ENCODE measurements at places on chromosomes 5 and 9.

DNA sequence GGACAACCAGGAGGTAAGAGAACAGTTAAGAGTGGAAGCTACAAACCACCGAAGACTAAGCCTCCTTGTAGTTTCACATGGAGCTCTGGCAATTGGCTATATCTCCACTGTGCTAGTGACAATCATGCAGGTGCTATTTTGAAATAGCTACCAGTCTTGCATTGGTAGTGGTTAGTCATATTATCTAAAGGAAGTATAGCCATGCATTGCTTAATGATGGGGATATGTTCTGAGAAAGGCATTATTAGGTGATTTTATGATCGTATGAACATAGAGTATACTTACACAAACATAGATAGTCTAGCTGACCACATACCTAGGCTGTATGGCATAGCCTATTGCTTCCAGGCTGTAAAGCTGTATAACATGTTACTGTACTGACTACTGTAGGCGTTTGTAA, 28.4 kb downstream of the HSDL2 start:
- no peak for DNase-seq

DNA sequence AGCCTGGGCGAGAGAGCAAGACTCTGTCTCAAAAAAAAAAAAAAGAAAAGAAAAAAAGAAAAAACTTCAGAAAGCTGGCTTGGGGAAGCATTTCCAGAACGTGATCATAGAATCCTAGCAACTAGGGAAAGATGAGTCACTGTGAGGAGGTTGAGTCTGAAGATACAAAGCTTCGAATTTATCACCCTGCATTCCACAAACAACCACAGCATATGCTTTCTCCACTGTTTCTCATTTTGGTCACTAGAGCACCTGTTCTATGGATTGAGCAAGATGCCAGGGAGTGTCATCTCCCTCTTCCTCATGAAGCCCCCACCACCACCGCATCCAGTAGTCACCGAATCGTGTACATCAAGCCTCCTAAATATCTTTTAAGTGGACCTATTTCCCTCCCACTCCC, 37.9 kb downstream of the SEMA5A start:
- no peak for DNase-seq

DNA sequence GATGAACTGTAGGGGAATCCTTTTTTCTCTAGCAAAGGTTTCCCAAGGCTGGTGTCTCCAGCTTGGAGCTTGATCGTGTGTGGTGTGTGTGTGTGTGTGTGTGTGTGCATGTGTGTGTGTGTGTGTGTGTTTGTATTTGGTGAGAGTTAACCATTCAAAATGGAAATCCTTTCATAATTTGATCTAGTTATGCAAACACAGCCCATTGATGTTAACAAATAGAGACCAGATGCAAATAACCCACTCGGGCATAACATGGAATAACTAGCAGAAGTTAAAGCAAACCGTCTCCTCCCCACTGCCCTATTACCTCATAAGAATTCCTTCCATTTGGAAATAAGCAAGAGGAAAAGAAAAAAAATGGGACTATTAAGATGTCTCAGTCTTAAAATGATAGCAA, 24.9 kb upstream of the ZSWIM6 start:
- no peak for DNase-seq

- DNase-seq = no peak
Measured at GRCh38 chr5:110594866-110595265, 131.6 kb downstream of the TMEM232 start.

GRCh38 chr5:178434016-178434761, 156.0 kb downstream of the COL23A1 start:
- DNase-seq = no peak

DNA sequence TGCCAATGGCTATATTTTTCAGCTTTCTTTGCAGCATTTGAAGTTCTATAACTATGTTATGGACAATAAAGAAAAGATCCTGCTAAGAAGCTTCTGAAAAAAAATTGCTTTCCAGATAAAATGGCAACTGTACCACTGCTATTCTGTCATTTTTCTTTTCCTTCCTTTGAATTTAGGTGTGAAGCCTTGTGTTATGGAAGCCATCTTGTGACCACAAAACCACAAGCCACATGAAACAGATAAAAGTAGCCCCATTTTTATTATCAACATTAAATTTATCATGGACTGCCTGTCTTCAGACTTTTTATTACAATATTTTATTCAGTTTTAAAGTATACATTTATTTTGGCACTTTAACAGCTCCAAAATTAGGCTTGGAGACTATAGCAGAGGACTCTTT, 289.9 kb upstream of the ACTBL2 start:
- no peak for DNase-seq

DNA sequence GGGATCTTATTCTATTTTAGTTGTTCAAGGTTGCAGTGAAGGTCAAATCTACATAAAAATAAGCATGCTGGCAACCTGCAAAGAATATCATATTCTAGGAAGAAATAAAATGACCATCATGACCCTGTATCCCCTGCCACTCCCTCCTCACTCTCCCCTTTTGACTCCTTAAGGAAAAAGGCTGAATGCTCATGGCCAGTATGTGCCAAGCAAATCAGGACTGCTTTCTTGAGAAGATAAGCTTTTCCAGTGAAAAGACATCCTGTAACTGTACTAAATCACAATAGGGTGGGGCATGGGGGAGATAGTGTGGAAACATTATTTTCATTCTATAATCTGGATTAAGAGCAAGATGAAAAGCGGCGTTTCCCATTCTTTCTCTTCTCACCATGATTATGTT, 100.6 kb upstream of the LIFR start:
- no peak for DNase-seq

DNA sequence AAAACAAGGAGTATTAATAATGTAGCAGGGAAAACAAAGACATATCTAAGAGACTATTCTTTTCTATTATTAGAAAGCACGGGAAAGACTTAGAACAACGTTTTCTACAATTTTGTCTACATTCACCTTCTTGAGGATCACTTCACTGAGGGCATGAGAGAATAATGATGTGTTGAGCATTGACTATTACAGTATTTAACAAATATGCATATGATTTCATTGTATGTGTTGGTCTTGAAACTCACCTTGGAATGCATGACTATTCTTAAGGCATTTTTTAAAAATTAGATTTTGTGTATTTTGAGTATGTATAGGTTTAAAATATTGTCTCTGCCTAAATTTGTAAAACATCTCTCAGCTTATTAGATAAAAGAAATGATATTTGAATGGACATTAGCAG, 1.2 kb downstream of the FSD1L start:
- no peak for DNase-seq

- no peak for DNase-seq
Measured at GRCh38 chr9:93869088-93869487, 86.1 kb downstream of the BARX1 start.

- DNase-seq = no peak
Measured at GRCh38 chr5:123119334-123119986, 30.4 kb downstream of the PRDM6 start.

DNA sequence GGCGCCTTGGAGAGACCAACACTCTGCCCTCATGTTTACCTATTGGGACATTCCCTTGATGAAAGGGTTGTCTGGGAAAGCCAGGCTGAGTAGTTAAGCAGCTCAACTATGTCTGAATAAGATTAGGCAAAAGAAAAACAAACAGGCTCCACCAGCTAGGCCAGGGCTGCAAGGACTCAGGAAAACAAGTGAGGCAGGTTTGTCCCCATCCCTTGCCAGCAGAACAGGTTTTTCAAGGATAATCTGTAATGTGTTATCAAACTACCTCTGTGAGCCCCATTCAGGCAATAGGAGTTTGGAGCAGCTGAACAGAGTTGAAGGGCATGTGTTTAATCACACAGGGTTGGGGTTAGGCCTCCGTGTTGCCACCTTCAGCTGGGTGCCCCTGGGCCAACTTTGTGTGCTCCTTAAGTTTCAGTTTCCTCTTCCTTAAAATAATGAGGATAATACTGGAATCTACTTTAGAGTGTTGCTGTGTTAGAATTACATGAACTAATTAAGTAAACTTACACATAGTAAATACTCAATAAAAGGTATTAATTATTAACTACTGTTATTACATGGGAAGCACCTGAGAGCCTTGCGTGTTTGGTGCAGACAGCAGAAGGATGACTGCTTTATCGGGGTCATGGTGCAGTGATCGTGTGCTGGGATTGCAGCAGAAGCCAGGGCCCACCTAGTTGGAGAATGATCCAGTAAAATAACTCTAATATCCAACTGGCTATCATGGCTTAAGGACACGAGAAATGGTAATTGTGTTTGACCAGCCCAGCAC, 72.1 kb upstream of the ATP10B start:
- no peak for DNase-seq

GRCh38 chr5:75677607-75678006, 39.6 kb downstream of the POC5 start:
- DNase-seq = no peak

DNA sequence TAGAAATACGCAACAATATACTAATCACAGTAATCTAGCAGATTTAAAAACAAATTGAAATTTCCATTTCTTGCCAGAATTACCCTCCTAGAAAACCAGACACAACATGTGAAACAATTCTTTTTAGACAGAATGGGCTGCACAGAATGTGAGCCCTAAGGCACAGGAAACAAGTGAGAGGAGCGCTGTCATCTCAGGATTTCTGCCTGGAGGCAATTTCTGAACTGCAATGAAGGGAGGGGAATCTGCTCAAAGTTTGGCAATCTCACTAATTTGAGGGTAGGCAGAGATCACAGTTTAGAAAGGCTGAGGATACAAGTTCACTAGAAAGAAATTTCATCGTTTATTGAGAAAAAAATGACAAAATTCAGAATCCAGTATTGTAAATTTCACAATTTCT, 70.3 kb downstream of the INIP start:
- no peak for DNase-seq

DNA sequence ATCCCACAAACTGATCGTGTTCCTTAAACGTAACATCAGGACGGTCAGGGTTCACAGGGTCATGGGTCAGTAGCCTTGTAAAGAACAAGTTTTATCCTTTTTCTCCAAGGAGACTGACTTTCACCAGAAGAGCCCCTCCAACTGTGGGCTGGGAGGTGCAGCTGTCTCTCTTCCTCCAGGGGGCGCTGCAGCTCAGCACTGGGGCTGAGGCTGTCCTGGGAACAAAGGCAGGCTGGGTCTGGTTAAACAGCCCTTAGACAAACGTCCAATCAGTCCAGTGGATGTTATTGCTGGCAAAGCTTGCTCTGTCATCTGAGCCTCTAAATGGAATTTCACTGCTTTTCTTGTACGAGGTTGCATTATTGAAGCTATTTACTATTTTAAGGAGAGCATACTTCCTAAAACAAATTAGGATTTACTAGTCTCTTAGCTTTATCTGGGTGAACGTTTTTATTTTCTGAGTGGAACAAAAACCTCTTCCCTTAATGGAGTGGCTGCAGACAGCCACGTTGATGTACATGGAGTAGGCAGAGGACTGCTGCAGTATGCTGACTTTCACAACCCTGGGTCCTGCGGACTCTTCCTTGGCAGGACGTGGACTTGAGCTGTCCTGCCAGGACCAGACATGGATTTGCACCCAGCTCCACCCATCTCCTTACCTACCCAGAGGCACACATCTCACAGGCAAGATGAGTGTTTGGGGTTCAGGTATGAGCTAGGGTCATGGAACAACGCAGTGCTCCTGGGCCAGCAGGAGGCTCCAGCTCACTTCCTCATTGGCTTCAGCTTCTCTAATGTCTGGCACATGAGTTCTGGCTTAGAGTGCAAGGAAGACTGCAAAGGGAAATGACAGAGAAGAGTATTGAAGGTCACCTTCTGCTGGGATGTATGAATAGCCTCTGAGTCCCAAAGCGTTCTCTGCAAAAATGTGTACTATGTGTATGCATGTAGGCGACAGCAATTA, 7.8 kb downstream of the EXOSC2 start:
- peak; percentile 94 for DNase-seq

DNA sequence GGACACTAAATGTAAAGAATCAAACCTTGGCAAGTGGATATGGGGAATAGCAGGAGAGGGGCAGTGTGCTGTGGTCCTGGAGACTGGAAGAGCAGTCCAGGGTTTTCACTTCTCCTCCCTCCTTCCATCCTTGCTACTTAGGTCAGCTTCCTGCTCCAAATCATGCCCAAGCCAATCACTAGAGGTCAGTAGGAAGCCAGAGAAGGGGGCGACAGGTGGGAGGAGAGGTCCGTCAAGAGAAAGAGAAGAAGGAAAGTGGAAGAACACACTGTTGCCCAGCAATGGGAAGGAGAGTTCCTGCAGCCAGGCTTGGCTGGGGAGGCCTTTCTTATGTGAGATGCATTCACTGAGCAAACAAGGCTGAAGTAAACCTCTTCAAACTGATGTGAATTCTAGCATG, 289.6 kb downstream of the DTWD2 start:
- DNase-seq = no peak

GRCh38 chr5:80069918-80070318, 34.8 kb downstream of the THBS4 start:
- no peak for DNase-seq

GRCh38 chr5:87029951-87030350, 237.7 kb upstream of the RASA1 start:
- no peak for DNase-seq

All from neural crest cell (in vitro differentiated cells).